ENCODE measurements at places on chromosomes 3 and 15.

DNA sequence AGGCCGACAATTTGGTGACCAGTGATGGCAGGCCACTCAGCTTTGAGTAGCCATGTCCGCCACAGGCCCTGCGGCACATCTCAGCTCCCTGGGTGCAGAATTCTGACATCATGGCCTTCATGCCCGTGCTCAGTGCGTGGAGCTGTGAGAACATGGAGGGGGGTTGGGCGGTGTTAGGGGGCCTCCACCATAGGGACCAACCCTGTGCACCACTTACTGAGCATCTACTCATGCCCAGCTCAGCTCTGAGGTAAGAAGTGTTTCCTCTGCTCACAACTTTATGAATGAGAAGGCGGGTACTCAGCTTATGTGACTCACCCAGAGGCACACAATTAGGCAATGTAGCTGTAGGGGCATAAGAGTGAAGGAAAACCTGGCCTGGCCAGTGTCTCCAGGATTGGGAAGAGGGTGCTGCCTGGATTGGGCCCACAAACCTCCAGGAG, 10.5 kb downstream of the ACOX2 start:
- DNase-seq: no peak

GRCh38 chr3:32138545-32139104, 32.2 kb downstream of the GPD1L start:
- no peak for DNase-seq

GRCh38 chr3:12458901-12459300, 25.4 kb upstream of the TSEN2 start:
- no peak for DNase-seq

GRCh38 chr15:57340682-57341259, 35.5 kb upstream of the CGNL1 start:
- no peak for DNase-seq

GRCh38 chr15:80436511-80437307, 32.5 kb downstream of the ARNT2 start:
- no peak for DNase-seq

DNA sequence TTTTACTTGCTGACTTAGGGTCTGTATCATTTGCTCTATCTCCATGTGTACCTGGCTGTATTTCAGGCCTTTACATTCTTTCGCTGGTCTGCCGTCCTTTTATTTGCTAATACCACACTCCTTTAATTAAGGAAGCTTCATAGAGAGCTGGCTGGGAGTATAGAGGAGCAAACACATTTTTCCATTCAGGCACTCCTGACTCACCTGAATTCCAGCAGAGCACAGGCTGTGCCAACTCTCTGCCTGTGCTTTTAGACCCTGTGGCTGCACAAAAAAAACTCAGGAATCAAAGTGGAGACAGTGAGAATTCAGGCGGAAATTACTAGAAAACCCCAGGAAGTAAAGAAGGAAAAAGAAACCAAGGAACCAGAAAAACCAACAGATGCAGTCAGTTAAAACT, 29.0 kb upstream of the ATP10A start:
- no peak for DNase-seq

GRCh38 chr3:164459521-164460151, 618.7 kb downstream of the SI start:
- DNase-seq: no peak

- DNase-seq: no peak
Observed at GRCh38 chr3:126714276-126714900, 10.3 kb downstream of the CHCHD6 start.

GRCh38 chr3:46859001-46859710, 4.1 kb downstream of the MYL3 start:
- no peak for DNase-seq

DNA sequence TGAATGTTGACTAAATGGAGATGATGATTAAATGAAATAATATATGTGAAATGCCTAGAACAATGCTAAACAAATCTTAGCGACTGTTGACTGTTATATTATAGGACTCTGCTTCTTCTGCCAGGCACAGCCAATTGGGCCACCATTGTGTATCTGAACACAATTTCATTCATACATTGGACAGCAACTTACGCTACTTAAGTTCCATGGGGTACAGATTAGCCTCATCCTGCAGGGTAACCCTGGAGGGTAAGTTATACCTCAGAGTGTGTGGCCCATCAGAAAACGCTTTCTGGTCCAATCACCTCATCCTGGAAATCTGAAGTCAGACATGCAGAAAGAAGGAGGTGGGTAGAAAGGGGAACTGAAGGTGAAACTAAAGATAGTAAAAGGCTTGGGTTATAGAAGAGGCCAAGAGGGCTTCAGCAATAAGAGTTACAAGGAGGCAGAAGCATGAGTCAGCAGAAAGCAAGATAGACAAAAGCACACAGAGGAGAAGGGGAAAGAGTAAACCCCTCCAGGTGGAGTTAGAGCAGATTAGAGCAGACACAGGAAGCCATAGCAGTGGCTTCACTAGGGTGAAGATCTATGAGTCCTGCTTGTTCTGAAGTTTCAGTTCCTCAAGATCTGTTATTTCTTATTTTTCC, 119.3 kb upstream of the SLC24A5 start:
- DNase-seq: no peak

DNA sequence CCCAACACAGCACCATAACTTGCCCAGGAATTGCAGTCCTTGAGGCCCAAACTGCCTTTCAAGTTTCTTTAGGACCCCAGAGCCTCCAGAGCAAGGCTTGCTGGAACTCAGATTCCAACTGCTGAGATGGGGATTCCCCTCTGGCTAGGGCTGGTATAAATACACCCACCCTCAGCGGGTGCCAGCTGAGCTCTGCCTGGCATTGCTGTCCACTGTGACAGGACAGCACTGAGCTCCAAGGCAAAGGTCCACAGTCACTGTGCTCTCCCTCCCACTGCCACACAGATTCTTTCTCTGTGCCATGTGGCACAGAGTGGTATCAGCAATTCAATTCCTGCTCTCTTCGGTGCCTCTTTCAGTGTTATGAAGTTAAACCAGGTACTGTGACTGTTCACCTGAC, 304.2 kb upstream of the LMCD1 start:
- no peak for DNase-seq

DNA sequence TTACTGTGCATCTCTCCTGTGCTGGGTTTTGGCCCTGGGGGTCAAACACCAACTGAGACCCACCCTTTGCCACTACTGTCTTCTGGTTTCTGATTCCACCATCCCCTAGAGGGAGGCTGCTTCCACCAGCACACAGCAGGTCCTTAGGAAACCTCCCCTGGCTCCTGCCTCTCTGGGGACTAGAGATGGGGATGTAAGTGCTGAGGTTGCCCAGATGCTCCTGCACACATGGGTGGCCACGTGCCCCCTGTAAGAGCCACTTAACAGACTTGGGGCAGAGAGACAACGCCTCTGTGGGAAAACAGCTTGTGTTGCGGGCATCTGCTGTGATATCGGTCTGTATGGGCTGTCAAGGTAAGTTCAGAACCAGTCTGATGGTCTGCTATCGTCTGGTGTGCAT, 83.4 kb downstream of the ATP2B2 start:
- DNase-seq: no peak

- DNase-seq: no peak
Observed at GRCh38 chr3:196936288-196936687, 6.0 kb downstream of the NCBP2 start.

GRCh38 chr3:113104357-113105092, 106.8 kb upstream of the BOC start:
- no peak for DNase-seq

GRCh38 chr3:61725851-61726333, 164.5 kb downstream of the PTPRG start:
- no peak for DNase-seq

DNA sequence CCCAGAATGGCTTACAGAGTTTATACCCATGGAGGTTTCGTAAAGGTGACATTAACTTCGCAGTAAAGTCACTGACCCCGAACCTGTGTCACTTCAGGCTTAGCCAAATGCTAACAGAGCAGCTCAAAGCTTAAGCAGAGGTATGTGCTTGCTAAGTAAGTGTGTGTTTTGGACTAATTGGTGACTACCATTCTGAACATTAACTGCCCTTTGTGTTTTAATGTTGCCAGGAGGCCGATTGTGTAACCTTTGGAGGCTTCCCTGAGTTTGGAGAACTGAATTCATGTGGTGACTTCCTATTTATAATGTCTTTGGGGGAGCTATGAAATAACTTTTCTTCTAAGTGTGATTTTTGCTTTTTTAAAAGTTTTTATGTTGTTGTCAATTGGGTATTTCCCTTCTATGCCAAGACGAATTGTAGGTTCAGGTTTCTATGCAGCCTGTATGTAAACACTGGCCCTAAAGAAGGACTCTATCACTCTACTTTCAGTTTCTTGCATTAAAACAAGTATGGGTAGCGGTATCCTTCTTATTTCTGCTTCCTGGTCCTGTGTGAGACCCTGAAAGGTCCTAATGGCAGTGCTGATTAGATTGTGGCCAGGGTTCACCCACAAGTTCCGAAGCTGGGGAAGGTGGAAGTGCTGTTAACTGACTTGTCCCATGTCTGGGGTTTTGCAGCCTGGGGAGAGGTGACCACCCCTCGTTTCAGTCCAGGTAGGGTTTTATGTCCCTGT, 86.3 kb downstream of the IGF1R start:
- DNase-seq: no peak

- DNase-seq: no peak
Observed at GRCh38 chr3:194985031-194985578, 285.9 kb downstream of the XXYLT1 start.

DNA sequence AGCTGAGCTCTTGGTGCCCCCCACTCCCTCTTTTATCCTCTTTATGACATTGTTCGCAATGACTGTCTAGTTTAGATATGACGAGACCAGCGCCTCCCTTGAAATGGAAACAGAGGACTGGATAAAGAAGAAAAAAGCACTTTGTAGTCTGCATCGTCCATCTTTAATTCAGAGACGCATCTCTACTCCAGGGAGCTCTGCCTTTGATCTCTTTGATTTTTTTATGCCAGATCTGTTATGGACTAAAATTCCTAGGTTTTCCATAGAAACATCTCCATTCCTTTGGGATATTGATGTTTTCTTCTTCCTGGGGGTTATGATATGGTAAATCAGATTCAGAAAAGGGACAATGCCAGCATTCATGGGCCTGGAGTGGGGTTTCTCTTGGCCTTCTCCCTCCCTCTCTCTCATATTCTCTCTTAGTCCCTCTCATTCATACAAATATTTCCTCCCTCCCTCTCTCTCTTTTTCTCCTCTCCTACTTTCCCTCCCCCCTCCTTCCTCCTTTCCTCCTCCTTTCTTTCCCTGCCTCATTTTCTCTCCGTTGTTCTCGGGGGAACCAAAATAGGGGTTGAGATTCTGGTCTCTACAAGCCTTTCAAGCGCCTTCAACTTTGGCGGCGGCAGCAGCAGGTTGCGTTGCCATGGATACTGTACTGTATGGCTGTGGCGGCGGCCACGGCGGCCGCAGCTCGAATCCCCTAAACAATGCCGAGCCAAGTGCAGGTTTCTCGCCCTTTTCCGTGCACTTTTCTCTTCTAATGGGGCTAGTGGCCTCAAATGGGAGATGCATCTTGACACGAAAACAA, 45.5 kb downstream of the ZIC4 start:
- no peak for DNase-seq

GRCh38 chr3:15300323-15301078, 31.9 kb downstream of the SH3BP5 start:
- no peak for DNase-seq

GRCh38 chr15:72740219-72740618, 43.3 kb downstream of the ADPGK start:
- no peak for DNase-seq

DNA sequence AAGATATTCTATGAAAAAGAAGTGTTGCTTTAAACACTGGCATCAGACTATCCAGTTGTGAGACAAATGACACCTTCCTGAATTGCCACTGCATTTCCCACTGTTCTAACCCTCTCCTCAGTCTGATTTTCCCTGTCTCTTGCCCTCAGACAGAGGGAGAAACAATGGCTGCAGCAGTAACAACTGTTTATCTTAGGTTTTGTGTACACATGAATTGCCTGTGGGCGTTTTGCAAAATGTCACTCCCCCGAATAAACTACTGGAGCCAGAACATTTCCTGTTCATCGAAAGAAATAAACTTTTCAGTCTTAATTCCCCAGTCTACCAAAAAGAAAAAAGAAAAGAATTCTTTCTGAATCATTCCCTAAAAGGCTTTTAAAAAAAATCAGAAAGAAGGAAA, 155.1 kb downstream of the MAGI1 start:
- DNase-seq: no peak

- no peak for DNase-seq
Observed at GRCh38 chr15:89330881-89331595, 3.6 kb downstream of the POLG start.

GRCh38 chr3:124885466-124886167, 1.5 kb downstream of the ITGB5 start:
- DNase-seq: no peak

- DNase-seq: no peak
Observed at GRCh38 chr3:154598166-154598565, 168.2 kb upstream of the GPR149 start.
